ENCODE measurements at places on chromosomes 5 and 9.

- DNase-seq, result no peak
These were observed 128.3 kb upstream of the PHYKPL start for GRCh38 chr5:178360926-178361235.

GRCh38 chr5:170860415-170860814 lies 1.4 kb upstream of the RANBP17 start:
- no peak for DNase-seq

GRCh38 chr9:108536836-108537601 lies 318.8 kb downstream of the ACTL7B start:
- DNase-seq, result no peak

GRCh38 chr9:99666571-99666970 lies 155.1 kb upstream of the NR4A3 start:
- no peak for DNase-seq

DNA sequence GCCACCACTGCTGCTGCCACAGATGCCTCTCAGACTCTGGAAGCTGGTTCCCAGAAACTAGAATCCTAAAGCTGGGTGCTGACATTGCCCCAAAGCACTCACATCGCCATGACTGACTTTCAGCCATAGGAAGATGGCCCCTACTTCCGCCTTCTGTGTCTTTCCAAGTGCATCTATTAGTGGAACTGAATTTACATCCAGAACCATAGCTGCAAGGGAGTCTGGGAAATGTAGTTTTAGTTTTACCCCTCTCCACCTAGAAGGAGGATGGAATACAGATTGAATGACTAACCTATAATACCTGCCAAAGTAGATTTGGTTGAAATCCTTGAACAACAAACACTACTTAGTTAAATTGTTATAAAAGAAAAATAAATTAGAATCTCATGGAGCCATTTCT lies 118.8 kb downstream of the RASGRF2 start:
- DNase-seq, result no peak

GRCh38 chr5:126435261-126435660 lies 12.1 kb downstream of the GRAMD2B start:
- DNase-seq, result no peak

DNA sequence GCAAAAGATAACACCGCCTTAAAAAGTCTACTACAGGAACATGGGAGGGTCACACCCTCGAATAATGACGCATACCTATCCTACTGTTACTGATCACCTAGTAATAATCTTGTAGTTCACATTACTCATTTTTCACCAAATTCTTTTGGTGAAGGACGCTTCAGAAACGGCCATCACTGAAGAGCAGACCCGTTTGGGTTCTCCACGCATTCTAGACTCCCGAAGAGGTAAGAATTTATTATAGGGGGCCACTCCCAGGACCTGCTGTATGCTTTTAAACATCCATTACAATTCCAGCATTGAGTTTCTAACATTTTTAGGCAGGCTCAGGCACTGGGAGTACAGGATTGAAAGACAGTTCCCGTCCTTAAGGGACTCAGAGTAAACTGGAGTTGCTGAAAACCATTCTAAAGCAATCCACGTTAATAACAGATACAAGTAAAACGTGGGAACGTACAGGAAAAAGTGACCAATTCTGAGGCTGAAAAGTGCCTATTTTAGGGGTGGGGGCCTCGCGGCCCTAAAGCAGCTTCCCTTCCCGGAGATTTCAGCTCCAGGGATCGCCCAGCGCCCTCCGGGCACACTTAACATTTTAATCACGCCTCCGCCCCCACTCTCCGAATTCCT lies at the start of gene FER:
TSS of gene FER (plus strand) at position 124 of the 627 bp plus-strand sequence. CDS start 50,286 bp downstream, outside the sequence.
- DNase-seq, result peak; percentile 33

DNA sequence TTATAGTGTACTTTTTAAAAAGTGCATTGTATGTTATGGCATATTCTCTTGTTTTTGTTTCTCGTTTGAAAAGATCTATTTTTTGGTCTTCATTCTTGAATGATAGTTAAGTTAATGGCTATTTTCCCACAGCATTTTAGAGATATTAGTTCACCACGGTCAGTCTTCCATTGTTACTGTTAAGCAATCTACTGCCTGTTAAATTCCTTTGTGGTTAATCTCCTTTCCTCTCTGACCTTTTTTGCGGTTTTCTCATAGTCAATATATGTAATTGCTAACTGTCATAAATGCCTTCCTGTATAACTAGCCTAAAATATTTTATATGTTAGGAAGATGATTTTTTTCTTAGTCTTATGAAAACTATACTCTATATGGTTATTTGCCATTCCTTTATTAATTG lies 250.8 kb upstream of the FBXL7 start:
- no peak for DNase-seq

- no peak for DNase-seq
These were observed 255.6 kb upstream of the SLC30A5 start for GRCh38 chr5:68838157-68838718.

DNA sequence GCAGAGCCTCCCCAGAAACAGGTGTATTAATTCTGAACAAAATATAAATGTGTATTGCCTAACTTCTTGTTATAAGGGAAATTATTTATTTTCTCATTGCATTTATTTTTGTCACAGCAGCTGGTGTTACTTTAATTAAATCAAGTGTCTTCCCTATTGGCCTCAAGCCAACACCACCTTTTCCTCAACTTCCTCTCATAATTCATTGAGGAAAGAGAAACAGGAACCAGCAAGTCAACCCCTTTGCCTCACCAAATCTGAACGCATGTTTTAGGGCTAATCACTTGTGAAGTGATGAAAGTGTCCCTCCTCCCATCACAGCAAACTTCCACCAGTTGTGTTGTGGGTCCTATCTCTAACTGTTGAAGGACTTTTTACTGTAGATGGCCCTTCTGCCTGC lies 73.1 kb downstream of the DIRAS2 start:
- DNase-seq, result no peak

- DNase-seq, result no peak
These were observed 40.3 kb downstream of the CCDC125 start for GRCh38 chr5:69292306-69292705.

GRCh38 chr5:10351199-10351905 lies 2.1 kb upstream of the MARCHF6 start:
- DNase-seq, result no peak
